ENCODE measurements at places on chromosomes 16 and 17.

- no peak for DNase-seq
Measured at GRCh38 chr17:55478971-55479370, 32.3 kb downstream of the SMIM36 start.

DNA sequence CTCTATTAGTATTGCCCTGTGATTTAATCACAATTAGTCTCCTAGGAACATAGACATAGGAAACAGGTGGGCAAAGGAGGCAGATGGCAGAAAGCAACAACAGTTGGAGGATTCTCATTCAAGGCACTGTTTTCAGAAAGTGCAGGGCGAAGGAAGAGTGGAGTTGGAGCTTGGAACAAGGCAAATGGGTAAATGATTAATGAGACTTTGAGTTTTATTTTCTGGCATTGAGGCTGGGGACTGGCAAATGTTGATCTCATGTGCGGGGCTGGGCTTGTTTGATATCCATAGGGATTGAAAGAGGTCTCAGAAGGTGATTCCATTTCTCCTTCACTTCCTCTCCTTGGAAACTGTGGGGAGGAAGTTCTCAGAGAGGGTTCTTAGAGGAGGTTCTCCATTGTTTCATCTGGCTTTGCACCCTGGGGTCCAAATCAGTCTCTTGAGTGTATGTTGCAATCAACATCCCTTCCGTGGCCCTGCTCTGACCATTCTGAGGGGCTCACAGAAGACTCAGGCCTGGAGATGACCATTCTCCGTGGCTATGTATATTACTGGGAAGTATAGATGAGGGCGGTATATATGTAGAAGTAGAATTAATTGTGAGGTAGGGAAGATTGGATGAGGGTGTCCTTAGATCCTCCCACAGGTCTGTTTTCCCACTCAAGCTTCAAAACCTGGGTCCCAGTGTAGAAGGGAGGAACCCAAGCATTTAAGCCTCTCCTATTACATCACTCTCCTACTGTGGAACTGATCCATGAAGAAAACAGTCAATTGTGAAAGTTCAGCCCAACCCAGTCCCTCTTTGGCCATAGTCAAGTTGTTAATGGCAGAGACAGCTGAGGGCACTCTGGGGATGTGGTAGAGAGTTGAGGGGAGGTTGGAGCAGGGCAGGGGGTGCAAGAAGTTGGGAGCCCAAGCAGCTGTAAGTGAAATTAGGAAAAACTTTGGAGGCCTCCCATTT lies 36.5 kb upstream of the SRSF1 start:
- peak; percentile 4 for DNase-seq

- DNase-seq: no peak
Measured at GRCh38 chr17:38427160-38427949, 909 bp upstream of the ARHGAP23 start.

- peak; percentile 51 for DNase-seq
Measured at GRCh38 chr17:1617620-1618174, 10.9 kb downstream of the SLC43A2 start.

GRCh38 chr17:5164436-5164835 lies 27.2 kb downstream of the ZNF594 start:
- DNase-seq: peak; percentile 72

DNA sequence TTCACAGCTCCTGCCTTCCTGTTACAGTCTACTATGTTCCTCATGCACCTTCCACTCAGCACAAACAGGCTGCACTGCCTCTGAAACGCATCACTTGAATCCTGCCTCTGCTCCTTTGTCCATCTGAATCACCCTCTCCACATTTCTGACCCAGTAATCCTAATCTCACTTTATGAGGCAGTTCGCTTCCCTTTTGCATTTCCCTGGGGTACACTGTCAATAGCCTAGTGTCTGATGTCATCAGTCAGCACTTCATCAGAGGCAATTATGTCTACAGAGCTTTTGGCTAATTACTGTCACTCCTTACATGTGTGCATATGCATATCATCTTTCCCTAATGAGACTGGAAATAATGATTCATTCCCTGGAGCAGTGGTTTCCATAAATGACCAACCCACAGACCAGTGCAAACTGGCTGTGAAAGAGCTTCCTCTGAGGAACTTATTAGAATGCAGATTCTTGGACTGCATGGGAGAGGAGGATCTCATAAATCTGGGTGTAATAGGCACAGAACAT lies 23.6 kb downstream of the CA4 start:
- DNase-seq: peak; percentile 23

GRCh38 chr17:31329221-31329620 lies 7.8 kb upstream of the EVI2A start:
- no peak for DNase-seq

GRCh38 chr17:74815550-74816370 lies 39.6 kb upstream of the NAT9 start:
- no peak for DNase-seq
